Bone marrow (tissue), 2 donors: ENCODE measurements at places on chromosomes 2 and 18.

GRCh38 chr2:134772493-134773169, 53.8 kb upstream of the TMEM163 start:
- DNase-seq: no peak

DNA sequence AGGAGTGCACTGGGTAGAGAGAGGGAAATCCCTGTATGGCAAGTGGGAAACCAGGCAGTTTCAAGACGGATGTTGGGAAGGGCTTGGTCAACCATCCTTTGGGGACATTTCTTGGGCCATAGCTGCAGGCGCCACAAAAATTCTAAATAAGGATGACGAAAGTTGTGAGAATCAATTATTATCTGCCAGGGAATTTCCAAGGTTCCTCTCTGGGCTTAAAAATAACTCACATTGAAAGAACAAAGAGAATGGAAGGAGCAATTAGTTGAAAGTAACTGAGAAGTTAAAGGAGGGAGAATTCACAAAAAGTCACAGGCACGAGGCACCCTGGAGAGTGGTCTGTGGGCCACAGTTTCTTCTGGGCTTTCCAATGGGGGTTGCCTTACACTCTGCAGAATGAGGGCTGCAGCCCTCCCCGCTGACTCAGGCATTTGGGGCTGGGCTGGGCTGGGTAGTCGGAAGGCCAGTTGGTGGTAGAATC, 195.7 kb downstream of the SMAD7 start:
- DNase-seq: no peak

DNA sequence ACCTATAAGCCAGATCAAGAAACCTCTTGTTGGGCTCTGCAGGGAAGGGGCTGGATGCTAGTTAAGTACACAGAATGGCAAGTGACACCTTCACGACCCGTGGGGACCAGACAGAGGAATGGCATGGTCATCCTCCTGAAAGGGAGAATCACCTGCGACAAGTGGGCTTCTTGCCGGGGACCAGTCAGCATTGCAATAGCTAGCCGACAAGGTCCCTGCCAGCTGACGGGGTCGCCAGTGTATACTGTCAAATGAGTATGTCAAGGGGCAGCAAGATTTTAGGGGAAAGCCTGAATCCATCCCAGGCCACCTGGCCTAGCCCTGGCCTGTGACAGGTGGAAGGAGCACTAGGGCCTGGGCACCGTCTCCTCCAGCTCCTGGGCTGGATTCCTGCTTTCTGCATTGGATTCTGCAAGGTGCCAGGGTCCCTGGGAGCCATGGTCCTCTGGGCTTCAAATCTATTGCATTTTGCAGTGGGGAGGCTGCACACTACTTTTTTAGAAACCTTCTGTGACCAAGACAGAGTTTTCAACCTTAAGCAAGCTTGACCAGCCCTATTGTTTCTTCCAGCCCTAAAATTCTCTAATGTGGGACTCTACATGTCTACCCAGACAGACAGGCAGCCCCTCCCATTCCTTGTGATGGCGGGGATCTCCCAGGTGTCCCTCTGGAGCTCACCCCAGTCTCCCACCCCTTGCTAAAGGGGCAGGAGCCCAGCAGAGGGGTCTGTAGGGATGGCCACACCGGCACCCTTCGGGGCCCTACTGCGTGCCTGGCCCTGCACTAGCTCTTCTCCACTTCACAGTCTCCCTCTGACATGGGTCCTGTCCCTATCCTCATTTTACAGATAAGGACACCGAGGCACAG, 178.5 kb downstream of the GLI2 start:
- no peak for DNase-seq

DNA sequence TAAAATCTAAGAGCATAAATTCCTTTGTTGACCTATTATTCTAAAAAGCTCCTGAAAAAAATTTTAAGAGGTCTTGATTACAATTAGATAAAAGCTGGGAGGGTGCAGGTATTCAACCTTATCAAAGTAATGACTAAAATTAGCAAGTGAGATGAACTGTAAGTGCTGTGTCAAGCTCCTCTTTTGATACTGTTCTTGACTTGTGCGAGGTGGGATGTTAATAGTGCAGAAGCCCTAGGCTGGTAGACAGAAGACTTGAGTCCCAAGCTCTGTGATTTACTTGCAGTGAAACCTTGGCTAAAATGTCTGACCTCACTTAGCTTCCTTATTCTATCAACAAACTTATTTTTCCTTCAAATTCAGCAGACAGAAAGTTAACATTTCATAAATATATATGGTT, 637.5 kb downstream of the DSC3 start:
- DNase-seq: no peak

DNA sequence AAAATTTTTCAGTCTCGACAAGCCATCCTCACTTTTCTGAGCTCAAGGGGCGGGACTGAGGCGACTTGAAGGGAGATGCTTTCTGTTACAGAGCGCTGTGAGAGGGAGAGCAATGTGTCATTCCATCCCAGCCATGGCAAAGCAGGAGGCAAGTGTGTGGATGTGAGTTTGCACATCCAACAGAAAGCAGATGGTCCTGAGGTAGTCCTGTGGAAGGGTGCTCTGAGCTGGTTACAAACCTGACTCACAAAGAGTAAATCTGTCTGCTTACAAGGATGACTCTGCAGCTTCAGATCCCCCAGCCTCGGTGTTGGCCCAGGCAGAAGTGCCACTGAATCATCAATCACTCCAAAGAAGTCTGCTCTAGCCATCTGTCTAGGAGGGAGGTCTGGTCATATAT, 482.0 kb upstream of the DCC start:
- DNase-seq: no peak

DNA sequence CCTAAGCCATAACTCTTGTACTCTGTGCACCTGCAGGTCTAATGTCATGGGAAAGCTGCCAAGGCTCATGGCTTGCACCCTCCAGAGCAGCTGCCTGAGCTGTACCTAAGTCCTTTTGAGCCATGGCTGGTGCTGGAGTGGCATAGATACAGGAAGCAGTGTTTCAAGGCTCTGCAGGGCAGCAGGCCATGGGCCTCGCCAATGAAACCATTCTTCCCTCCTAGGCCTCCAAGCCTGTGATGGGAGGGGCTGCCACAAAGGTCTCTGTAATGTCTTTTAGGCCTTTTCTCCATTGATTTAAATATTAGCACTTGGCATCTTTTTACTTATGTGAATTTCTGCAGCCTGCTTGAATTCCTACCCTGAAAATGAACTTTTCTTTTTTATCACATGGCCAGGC, 108.5 kb downstream of the PTH2R start:
- DNase-seq: no peak

DNA sequence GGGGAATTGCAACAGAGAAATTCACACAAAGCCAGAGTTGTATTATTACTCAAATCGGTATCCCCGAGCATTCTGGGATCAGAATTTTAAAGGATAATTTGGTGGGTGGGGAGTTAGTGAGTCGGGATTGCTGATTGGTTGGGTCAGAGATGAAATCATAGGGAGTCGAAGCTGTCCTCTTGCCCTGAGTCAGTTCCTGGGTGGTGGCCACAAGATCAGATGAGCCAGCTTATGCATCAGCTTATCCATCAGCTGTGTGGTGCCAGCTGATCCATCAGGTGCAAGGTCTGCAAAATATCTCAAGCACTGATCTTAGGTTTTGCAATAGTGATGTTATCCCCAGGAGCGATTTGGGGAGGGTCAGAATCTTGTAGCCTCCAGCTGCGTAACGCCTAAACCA, 34.3 kb upstream of the ITM2C start:
- no peak for DNase-seq

DNA sequence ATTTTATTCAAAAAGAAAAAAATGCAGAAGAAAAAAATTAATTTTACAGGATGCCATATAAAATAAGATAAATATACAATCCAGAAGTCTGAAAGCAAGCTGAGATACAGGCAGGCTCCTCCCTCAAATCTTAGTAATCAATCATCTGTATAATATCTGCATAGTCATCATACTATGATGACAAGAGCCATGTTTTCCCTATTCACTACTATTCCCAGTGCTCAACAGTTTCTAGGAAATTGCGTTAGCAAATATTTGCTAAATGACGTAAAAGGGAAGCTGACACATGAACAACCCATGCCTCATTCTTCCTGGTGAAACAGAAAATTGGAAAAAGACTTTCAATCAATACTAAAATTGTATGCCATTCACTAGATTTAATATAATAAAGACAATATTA, 793.2 kb downstream of the SUCLG1 start:
- DNase-seq: no peak

- no peak for DNase-seq
Measured at GRCh38 chr18:49631146-49631866, 69.4 kb downstream of the LIPG start.

DNA sequence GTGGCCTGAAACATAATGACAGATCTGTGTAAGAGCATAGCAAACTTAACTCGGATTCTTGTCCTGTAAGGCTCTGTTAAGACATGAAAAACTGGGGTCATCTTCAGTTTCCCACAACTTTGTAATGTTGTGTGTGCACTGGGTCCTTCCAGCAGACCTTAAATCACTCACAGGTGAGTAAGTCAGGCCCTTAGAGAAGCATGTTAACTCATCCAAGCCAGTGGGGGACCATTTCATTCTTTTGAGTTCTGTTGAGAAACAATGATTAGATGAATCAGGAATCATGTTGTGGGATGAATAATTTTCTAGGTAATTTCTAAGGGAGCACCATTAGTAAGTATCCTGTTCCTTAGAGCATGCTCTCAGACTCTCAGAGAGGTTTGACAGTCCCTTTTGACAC, 167.1 kb downstream of the ESCO1 start:
- no peak for DNase-seq

GRCh38 chr18:23538870-23539269, 35.6 kb downstream of the RMC1 start:
- no peak for DNase-seq

GRCh38 chr2:69683170-69683971, 39.8 kb upstream of the AAK1 start:
- peak; percentile 85 for DNase-seq

- DNase-seq: no peak
Measured at GRCh38 chr18:62672600-62672999, 42.7 kb upstream of the PHLPP1 start.

GRCh38 chr2:98487806-98488189, 43.1 kb downstream of the INPP4A start:
- DNase-seq: no peak
